ENCODE measurements at places on chromosomes 6 and 20.

DNA sequence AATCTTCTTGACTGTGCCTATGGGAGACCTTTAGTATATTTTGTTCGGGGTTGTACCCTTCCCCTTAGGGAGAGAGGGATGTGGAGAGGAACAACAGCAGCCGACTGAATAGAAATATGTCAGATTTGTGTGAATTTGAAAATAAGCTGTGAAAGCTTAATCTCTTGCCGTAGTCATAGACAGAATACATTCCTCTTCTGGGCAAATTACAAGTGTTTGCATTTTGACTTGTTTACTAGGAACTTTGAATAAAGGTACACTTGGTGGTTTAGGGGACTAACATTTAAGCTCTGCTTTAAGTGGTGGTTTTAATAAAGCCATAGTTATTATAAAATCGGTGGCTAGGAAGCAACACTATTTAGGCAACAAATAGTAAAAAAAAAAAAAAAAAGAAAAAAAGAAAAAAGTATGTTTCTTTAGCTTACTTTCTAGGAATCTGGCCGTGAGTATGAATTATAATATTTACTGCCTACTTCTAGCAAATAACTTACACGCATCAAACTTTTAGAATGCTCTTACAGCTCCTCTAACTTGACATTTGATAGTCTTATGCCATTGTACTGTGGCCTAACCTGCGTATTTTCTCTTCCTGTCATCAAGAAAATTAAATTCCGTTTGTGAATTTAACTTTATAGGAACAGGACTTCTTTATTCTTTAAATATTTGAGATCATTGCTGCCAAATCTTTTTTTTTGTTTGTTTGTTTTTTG, 65.1 kb downstream of the ZBTB2 start:
- DNase-seq: no peak

- no peak for DNase-seq
Observed at GRCh38 chr6:86477500-86478148, 459.7 kb upstream of the HTR1E start.

DNA sequence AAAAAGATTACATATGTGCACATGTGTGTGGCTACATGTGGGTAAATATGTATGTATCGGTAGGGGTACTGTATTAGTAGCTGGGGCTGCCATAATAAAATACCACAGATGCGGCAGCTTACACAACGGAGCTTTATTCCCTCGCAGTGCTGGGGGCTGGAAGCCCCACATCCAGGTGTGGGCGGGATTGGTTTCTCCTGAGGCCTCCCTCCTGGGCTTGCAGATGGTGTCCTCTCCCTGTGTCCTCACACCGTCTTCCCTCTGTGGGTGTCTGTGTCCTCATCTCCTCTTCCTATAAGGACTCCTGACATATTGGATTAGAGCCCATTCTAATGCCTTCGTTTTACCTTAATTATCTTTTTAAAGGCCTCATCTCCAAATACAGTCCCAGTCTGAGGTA, 97.7 kb downstream of the LY86 start:
- no peak for DNase-seq

GRCh38 chr6:25685896-25686295, 33.9 kb downstream of the SCGN start:
- DNase-seq: no peak

DNA sequence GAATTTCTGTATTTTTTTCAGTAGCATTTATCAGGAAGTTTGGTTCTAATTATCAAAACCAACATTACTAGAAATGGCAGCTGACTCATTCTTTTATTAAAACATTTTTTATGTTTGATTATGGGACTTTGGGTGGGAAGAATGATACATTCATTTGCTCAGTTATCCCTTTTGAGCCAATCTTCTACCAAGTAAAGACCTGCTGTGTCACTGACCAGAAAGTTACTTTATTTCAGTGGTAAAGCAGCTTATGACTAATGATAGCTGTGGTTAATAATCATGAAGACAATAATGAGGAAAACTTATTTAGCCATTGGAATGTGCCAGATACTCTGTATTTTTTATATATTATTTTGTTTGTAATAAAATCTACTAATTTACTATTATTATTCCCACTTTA, 142.3 kb downstream of the FARS2 start:
- DNase-seq: no peak

- DNase-seq: no peak
Observed at GRCh38 chr6:157456524-157456829, 75.5 kb downstream of the ZDHHC14 start.

- no peak for DNase-seq
Observed at GRCh38 chr6:168035098-168035660, 37.7 kb downstream of the KIF25 start.

DNA sequence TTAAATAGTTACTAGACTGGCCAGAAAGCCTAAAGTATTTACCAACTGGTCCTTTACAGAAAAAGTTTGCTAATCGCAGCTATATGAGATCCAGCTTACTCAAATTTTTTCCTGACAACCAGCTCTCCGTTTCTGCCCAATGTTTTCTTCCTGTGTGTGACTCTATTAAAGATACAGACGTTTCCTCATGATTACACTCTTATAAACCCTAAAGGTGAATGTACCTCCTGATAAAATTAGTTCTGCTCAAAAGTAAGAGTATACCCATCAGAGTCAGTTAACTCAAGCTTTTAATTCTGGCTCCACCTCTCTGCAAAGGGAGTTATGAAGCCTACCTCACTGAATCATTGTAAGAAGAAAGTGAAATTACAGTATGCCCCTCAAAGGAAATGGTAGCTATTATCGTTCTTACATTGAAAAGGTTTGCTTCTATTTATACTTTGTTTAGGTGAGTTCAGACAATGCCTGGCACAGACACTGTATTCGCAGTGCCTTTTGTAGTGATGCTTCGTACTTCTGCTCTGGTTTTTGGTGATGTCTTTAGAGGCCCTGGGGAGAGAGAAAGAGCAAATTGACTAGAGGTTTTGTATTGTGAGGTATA, 10.2 kb upstream of the MROH8 start:
- no peak for DNase-seq

GRCh38 chr6:120826253-120826652, 508.0 kb downstream of the TBC1D32 start:
- DNase-seq: no peak

DNA sequence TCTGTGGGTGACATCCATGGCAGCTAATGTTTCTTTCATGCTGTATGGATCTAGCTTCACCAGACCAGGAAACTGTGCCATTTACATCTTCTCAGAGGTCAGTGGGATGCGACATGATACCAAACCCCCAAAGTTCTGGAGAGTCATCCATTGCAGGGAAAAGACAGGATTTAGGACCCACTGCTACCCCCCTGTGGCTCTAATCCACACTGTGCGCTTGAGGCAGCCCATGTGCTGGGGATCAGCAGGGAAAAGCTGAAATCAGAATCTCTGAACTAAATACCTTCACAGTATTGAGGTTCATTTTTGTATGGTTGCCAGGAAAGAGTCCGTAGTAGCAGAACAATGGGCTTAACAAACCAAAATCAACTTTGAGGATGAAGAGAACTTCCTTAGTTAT, 164.4 kb downstream of the TMEM242 start:
- DNase-seq: no peak

DNA sequence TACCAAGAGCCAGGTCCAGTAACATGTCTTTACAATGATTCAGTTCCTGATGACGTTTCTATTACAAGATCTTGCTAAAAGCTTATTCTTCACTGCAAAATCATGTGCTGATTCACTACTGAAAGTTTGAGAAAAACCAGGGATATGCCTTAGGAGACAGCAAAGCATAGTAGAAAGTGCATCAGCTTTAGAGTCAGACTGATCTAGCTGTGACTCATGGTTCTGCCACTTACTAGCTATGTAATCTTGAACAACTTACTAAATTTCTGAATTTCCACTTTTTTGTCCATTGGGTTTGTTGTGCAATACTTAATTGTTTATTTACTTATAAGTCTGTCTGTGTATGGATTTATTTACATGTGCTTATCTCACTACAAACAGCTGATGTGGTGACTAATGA, 198.5 kb upstream of the RSPO3 start:
- DNase-seq: peak; percentile 89

GRCh38 chr20:24382331-24382730, 87.1 kb upstream of the SYNDIG1 start:
- DNase-seq: no peak

DNA sequence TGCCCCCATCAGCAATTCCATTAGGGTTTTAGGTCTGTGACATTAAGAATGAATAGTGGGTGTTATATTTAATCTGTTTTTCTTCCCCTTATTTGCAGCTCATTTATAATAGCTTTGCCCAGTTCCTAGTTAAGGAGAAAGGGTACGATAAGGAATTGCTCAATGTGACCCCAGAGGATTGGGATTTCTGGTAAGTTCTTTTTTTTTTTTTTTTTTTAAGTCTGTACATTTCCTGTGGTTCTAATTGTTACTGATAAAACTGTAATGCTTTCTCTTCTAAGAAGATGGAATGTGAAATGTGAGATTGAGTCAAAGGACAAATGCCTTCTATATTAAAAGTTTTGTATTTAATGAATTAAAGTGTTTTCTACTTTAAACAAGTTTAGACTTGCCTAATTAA, 5.5 kb downstream of the NT5DC1 start:
- DNase-seq: no peak
